ENCODE measurements at places on chromosomes 12 and 14.

GRCh38 chr12:123850246-123851134 lies 88.4 kb downstream of the DNAH10 start:
- no peak for DNase-seq

DNA sequence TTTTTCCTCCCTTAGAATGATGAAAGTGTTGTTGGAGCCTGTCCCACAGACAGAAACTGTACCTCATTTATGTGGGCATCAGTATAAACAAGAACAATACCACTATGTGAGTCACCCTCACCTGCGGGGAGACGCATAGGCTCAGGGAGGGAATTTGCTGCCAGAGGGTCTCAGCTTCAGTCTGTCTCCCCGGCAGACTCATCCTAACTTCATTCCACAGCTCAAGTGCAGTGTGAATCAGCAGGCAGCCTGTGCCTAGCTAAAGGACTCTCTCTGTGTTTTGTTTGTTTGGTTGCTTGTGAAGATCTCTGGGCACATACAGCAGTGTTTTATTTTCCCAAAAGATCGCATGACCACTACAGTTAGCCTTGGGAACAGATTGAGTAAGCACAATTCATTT lies 98.9 kb downstream of the PRKCH start:
- no peak for DNase-seq

GRCh38 chr14:54137614-54137961 lies 181.0 kb upstream of the BMP4 start:
- DNase-seq: no peak

GRCh38 chr12:24246934-24247333 lies 297.5 kb upstream of the SOX5 start:
- no peak for DNase-seq

- no peak for DNase-seq
These were observed 89.9 kb downstream of the NT5DC3 start for GRCh38 chr12:103751171-103751570.

DNA sequence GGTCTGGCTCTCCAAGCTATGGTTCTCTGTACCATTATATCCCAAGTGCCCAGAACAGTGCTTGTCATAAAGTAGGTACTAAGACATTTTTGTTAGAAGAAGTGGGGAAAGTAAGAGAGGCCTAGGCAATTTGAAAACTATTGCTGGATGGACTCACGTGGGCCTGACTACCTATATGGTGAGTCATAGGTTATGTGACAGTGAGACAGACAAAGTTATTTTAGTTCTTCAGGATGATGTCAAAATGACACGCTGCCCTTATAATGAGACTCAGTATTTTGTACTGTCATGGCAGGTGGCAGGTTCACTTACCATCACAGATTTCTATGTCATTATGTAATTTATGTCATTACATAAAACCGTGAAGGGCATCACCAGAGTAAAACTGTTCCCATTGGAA lies 53.1 kb downstream of the PARP11 start:
- no peak for DNase-seq

GRCh38 chr12:108759924-108760323 lies 28.6 kb upstream of the CORO1C start:
- DNase-seq: no peak

DNA sequence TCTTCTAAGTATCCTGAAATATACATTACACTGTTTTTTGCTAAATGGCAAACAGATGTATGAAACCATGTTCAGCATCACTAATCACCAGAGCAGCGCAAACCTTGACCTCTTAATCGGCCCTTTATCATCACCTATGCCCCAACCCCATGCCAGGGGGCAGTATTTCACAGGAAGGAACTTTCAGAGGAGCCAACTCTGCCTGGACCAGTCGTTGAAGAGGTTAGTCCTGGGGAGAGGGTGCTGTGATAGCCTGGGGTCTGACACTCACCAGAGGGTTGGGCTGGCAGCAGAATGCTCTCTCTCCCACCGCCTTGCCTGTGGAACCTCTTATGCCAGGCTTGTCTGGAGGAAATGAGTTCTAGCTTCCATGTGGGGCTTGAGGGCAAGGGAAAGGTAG lies 411.7 kb downstream of the TMEM117 start:
- DNase-seq: no peak

DNA sequence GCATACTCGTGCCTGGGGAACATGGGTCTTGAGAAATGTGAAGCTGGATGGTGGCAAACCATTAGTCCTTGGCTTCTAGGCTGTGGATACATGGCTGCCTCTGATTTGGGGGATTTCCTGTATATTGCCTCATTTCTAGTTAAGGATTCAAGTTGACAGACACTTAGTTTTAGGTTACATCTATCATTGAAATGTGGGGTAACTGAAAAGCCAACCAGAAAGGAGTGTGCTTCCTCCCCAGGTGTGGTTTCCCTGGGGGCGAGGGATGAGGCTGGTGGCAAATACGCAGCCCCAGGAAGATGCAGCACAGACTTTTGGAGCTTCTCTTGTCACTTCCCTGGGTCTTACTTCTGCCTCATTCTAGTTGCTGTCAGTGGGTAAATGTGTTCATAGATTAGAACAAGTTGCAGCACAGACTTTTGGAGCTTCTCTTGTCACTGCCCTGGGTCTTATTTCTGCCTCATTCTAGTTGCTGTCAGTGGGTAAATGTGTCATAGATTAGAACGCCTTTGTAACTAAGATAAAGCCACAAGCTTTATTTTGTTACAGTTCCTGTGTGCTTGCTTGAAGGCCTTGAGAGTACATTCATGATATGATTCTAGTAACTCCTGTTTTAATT lies 85.1 kb downstream of the BORCS5 start:
- peak; percentile 85 for DNase-seq

GRCh38 chr14:84084056-84084630 lies 1445.8 kb upstream of the FLRT2 start:
- DNase-seq: no peak

GRCh38 chr12:104702565-104703139 lies 245.9 kb downstream of the CHST11 start:
- no peak for DNase-seq
